ENCODE measurements at places on chromosomes 12 and 14.

- peak; percentile 34 for DNase-seq
These were observed 39.4 kb downstream of the SDR9C7 start for GRCh38 chr12:56894698-56895368.

DNA sequence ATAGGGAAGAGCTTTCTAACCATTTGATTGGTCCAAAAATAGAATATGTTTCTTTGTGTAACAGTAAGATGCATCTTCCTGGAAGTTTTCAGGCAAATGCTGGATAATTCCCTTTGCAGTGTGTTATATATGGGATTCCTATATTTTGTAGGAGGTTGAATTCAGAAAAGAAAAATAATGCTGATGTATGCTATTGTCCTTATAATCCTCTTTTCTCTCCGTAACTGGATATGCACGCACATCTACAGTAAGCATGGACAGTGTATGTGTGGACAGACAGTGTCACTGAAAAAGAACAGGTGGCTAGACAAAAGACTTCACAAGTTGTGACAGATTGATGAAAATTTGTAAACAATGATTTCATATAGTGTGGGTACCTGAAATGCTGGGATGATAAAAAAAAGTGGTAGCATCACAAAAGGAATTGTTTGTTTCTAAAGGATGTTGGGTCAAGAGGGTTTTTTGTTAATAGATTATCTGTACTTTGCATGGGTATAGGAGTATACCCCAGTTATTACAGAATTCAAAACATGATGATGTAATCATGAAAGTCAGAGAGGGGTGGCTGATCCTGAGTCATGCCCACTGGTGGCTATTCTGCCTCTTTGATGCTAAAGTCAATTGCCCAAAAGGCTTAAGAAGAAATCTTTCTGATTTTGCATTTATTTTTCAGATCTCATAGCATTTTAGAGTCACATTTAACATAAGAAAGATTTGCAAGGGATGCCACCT is 160.7 kb upstream of the TMTC1 start:
- DNase-seq, result peak; percentile 17

DNA sequence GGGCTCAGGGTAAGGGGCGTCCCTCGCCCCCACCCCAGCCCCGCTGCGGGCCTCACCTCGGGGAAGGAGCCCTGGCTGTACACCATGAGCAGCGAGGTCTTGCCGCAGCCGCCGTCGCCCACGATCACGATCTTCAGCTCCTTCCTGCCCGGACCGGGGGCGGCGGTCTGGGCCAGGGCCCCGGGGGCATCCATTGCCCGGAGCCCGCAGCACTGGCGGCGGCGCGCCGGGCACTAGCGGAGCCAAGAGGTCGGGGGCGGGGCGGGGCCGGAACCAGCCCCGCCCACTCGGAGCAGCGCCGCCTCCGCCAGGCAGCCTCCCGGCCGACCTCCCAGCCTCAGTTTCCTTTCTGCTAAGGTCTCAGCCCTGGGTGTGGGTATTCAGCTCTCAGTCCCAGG is at the start of gene RHOF:
RHOF (minus strand) TSS at position 249 of the 398 bp plus-strand sequence; CDS start at position 194, 55 bp downstream.
- peak; percentile 73 for DNase-seq

DNA sequence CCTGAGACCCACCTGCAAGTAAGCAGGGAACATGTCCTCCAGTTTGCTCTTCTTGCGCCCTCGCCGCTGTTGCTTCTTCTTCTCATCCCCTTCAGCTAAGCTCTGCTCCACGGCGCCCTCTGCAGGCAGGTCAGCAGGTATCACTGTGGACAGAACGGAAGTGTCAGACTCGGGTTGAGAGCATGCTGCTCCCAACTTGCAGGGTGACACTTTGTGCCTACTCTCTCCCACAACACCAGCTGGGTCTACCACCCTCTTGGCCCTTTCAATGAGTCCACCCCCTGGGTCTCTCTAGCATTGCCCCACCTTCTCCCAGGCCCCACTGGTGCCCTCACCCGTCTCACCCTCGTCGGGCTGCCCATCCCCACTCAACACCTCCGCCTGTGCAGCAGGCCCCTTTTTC is 16.7 kb downstream of the KMT2D start:
- DNase-seq, result peak; percentile 37

GRCh38 chr14:59570122-59570521 is 6.5 kb downstream of the CCDC175 start:
- peak; percentile 65 for DNase-seq

DNA sequence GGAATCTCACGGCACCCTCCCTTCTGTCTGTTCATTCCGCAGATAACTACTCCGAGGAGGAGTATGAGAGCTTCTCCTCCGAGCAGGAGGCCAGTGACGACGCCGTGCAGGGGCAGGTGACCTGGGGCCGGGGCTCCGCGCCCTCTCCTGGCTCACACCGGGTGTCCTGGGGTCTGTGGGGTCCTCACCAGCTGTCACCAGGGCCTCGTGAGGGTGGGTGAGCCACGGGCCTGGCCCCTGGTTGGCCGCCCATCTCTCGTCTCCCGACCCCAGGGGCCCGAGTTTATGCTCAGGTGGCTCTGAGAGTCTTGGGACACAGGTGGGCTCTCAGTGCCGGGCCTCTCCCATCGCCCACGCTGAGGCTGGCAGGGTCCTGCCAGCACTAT is 30.3 kb upstream of the TEX22 start:
- DNase-seq, result no peak
